ENCODE measurements at places on chromosomes 4 and X. TPM values are rescaled to one million over a fixed set of nuclear protein-coding genes. Genes with fewer than 3 reads are reported as not detected.

Gene F8A2
- not detected for polyA plus RNA-seq

Gene FDCSP
- not detected for polyA plus RNA-seq

DNA sequence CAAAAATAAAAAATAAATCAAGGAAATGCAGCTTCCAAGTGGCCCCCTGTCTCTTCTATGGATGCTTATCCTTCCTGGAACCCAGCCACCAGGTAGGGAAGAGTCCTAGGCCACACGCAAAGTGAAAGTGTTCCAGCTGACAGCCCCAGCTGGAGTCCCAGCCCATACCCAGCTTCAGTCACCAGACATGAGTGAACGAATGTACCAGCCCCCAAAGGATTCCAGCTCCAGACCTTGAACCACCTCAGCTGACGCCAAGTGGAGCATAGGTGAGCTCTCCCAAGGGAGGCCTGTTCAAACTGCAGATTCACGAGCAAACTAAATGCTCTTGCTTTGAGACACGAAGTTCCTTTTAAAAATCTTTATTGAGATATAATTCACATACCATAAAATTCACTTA is 62.0 kb downstream of the BCOR start:
- no peak overlapping the region for H3K4me3 ChIP-seq
- no peaks in the 10 kb centered on the region for H3K27me3 ChIP-seq
- H3K27ac ChIP-seq = no peak overlapping the region
- no peak for DNase-seq

GRCh38 chrX:130848763-130849162 is 54.2 kb downstream of the ENOX2 start:
- no peak overlapping the region for H3K27ac ChIP-seq
- no peak for DNase-seq
- H3K27me3 ChIP-seq = no peaks in the 10 kb centered on the region
- H3K4me1 ChIP-seq = no peaks in the 10 kb centered on the region

GRCh38 chr4:70815370-70815769 is 24.3 kb downstream of the GRSF1 start:
- peaks cover 2% of the 10 kb centered on the region for H3K36me3 ChIP-seq
- no peaks in the 10 kb centered on the region for H3K27me3 ChIP-seq
- H3K4me3 ChIP-seq = no peak overlapping the region
- no peaks in the 10 kb centered on the region for H3K4me1 ChIP-seq
- H3K27ac ChIP-seq = no peak overlapping the region
- no peak for DNase-seq

DNA sequence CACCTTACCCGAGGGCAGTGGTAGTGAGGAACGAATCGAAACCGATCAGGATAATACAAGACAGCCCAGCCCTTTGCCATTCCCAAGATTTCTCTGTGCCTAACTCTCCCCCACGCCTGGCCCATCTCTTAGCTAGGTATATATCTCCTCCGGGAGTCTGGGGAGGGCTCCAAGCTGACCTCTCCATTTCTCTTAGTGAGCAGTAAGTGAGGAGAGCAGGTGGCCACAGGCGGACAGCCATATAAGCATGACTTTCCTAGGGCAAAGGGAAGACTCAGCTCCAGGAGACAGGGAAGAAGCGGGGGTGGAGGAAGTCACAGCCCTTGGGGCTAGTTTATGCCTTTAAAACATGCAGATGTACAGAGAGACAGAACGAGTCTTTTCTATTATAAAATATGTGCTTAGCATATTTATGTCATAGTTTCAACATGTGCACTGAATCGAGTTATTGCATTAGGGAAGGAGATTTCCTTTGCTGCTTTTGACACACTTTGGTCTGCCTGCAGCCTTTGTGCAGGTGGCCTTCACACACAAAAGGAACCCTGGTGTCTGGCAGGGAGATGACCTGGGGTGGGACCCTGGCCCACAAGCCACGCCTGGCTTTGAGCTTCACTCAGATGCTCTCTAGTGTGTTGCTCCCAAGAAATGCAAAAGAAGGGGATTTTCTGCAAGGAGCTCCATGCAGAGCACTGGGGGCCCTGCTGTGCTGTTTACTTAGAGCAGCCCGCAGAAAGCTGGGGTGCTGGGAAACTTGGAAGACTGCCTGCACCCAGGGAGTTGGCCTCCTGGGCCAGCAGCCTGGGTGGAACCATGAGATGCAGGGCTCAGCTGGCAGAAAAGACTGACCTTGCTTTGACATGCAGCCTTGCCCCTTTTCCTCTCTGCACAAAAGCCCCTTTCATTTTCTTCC is 613.3 kb downstream of the BCOR start:
- H3K4me3 ChIP-seq = no peak overlapping the region
- H3K27ac ChIP-seq = no peak overlapping the region
- no peaks in the 10 kb centered on the region for H3K36me3 ChIP-seq
- DNase-seq = no peak
- no peaks in the 10 kb centered on the region for H3K4me1 ChIP-seq

Gene SERPINA7
- not detected for polyA plus RNA-seq

GRCh38 chrX:41589634-41590270 is 99.0 kb upstream of the GPR34 start:
- DNase-seq = peak; percentile 26
- H3K36me3 ChIP-seq = no peaks in the 10 kb centered on the region
- H3K4me1 ChIP-seq = no peaks in the 10 kb centered on the region
- H3K27me3 ChIP-seq = no peaks in the 10 kb centered on the region
- no peak overlapping the region for H3K4me3 ChIP-seq

- H3K4me1 ChIP-seq = no peaks in the 10 kb centered on the region
- DNase-seq = no peak
- no peak overlapping the region for H3K27ac ChIP-seq
- no peaks in the 10 kb centered on the region for H3K36me3 ChIP-seq
- no peak overlapping the region for H3K4me3 ChIP-seq
Observed at GRCh38 chr4:188198982-188199792, 59.9 kb downstream of the TRIML1 start.

Gene VSIG4
- 90.1 TPM for polyA plus RNA-seq

Gene SLC6A14
- polyA plus RNA-seq = 0.16 TPM

DNA sequence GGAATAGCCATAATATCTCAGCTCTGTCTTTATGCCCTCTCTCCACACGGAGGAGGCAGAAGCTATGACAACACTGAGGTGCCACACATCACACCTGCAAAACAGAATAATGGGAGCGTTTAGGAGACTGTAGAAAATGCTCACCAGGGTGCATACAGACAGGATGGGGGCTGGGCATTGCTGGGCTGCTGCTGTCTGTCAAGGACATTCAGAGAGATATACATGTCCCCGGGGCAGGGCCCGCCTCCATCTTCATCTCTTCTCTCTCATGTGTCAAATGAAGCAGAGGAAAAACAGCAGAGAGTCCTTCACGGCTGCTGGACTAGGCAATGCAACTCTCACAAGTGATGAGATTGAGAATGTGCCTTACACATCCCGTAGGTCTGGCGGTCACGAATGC is 65.3 kb upstream of the DHRSX start:
- no peak overlapping the region for H3K4me3 ChIP-seq
- no peaks in the 10 kb centered on the region for H3K36me3 ChIP-seq
- no peaks in the 10 kb centered on the region for H3K4me1 ChIP-seq
- DNase-seq = no peak
- no peak overlapping the region for H3K27ac ChIP-seq

DNA sequence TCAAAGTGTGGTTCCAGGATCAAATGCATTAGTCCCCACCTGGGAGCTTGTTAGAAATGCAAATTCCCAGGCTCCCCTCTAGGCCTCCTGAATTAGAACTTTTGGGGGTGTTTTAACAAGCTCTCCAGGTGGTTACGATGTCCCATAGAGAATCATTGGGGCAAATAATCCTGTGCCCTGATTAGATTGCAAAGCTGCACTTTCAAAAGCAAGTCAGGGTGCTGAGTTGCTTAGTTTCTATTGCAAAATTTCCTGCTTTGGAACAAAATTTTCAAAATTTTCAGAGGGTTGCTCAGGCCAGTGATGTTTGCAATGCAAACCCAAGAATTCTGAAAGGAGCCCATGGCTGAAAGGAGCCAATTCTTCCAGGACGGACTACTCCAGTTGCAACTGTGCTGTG is 71.0 kb downstream of the MGST2 start:
- H3K4me1 ChIP-seq = no peaks in the 10 kb centered on the region
- H3K27ac ChIP-seq = no peak overlapping the region
- H3K4me3 ChIP-seq = no peak overlapping the region
- DNase-seq = no peak
- no peaks in the 10 kb centered on the region for H3K27me3 ChIP-seq

DNA sequence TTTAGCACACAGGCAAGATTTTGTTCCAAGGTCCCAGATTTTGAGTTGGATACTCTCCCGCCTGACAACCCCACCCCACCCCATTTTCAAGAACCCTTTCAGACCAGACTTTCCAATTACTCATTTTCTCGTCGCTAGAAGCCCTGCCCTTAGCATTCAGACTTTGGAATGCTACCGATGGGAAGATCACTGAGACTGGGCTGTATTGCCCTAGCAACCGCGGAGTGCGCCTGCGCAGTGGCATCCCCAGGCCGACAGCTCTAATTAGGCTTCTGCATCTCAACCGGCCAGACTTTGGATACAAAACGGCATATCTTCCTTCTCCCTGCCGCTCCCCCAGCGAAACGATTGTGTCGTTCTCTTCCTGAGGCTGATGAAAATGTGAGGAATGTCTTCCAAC is 3.4 kb downstream of the MAGEE2 start:
- no peak overlapping the region for H3K27ac ChIP-seq
- H3K4me1 ChIP-seq = no peaks in the 10 kb centered on the region
- peak; percentile 6 for DNase-seq
- no peak overlapping the region for H3K4me3 ChIP-seq
- H3K27me3 ChIP-seq = no peaks in the 10 kb centered on the region

GRCh38 chr4:178577933-178578332 is 1135.7 kb upstream of the AGA start:
- H3K36me3 ChIP-seq = no peaks in the 10 kb centered on the region
- no peak overlapping the region for H3K4me3 ChIP-seq
- no peak overlapping the region for H3K27ac ChIP-seq
- H3K27me3 ChIP-seq = no peaks in the 10 kb centered on the region
- no peak for DNase-seq
- no peaks in the 10 kb centered on the region for H3K4me1 ChIP-seq

Gene MAGEE2
- 0.27 TPM for polyA plus RNA-seq

GRCh38 chr4:28241021-28241420 is 1380.4 kb downstream of the STIM2 start:
- H3K27ac ChIP-seq = no peak overlapping the region
- DNase-seq = no peak
- no peaks in the 10 kb centered on the region for H3K27me3 ChIP-seq

- H3K4me3 ChIP-seq = no peak overlapping the region
- no peaks in the 10 kb centered on the region for H3K36me3 ChIP-seq
- DNase-seq = no peak
- no peaks in the 10 kb centered on the region for H3K4me1 ChIP-seq
- no peak overlapping the region for H3K27ac ChIP-seq
- H3K27me3 ChIP-seq = no peaks in the 10 kb centered on the region
Observed at GRCh38 chr4:107801766-107802211, 22.9 kb upstream of the SGMS2 start.

Gene F8A3
- polyA plus RNA-seq = not detected

Gene ADH1A
- 0.16 TPM for polyA plus RNA-seq

Gene CENPU
- 1.6 TPM for polyA plus RNA-seq
